ENCODE measurements at places on chromosomes 12 and 14.

DNA sequence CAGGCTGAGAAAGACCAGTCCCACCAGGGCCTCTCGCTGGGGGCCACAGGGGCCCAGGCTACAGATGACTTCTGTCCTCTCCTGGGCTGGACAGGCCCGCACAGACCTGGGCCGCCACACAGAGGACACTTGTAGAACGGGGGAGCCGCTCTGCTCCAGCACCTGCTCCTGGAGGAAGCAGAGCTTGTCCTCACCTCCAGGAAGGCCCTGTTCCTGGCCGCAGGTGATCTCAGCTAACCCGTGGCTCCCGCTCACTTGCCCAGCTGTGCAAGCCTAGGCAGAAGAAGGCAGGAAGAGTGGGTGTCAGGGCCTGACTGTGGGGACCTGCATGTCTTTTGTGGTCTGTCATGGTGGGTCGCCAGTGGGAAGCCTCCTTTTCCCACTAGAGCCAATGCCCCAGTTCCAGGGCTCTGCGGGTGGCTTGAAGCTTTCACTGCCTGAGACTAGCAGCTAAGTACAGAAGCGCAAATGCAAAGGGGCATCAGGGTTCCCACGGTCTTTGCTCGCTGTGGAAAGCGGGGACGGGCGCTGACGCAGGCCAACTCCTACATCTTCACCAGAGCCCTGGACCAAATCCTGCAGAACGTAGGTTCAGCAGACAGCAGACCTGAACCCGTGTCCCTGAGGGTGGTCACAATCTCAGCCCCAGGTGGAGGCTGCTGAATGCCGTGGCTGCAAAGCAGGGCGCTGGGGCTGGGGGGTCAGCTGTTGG lies 8.8 kb upstream of the CEP170B start:
- no peak for DNase-seq

DNA sequence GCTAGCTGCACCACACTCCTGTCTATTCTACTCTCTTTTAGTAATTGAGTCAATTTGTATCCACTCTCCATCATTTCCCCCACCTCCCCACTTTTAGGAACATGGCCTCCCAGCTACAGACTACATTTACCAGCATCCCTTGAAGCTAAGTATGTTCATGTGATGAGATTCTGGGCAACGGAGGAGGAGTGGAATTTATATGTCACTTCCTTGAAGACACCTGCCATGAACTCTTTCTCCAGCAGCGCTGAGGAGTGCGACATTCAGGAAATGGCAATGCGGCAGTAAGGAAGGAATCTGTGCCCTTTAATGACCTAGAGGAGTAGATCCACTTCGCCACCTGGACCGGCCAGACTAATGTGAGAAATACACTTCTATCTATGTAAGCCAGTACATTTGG lies 243.7 kb upstream of the DIO2 start:
- DNase-seq = no peak

- no peak for DNase-seq
These were observed 415.2 kb upstream of the OR4E1 start for GRCh38 chr14:22088614-22089342.

GRCh38 chr12:12899530-12900380 lies 8.4 kb downstream of the GPRC5A start:
- peak; percentile 92 for DNase-seq

DNA sequence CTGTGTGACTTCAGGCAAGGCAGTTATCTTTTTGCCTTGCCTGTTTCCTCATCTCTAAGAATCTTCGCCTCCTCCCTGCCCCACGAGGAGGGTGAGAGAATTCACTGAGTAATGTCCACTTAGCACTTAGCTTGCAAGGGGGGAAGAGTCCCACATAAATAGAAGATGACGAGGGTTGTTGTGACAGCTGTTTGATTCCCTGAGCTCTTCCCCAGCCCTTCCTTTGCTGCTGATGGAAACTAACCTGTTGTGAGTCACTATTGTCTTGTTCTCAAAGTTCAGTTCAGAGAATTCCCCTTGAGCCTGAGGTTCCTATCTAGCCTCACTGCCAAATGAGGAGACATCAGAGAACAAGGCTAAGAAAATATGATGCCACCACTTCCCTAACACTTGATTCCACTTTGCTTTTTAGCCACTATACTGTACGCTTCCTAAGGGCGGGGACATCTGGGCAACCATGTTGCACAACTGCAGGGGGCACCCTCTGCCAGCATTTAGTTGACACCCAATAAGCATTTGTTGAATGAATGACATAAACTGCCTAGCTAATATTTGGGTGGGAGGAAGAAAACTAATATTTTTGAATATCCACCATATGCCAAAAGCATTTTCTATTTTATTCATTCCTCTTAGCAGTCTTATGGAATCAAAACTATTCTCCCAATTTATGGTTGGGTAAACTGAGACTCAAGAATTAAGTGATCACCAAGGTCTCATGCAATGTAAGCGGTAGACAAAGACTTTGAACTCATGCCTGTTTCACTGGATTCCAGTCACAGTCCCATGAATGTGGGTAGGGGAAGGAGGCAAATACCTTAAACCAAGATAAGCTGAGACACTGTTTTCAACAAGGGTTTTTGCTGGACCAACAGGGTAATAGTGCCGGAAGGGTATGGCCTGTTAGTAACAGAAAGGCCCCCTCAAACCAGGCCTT lies 77.6 kb downstream of the ZFP36L1 start:
- DNase-seq = no peak

- no peak for DNase-seq
These were observed 258.4 kb upstream of the SFSWAP start for GRCh38 chr12:131452444-131452860.

GRCh38 chr12:107684029-107684795 lies 1.4 kb upstream of the PWP1 start:
- no peak for DNase-seq

DNA sequence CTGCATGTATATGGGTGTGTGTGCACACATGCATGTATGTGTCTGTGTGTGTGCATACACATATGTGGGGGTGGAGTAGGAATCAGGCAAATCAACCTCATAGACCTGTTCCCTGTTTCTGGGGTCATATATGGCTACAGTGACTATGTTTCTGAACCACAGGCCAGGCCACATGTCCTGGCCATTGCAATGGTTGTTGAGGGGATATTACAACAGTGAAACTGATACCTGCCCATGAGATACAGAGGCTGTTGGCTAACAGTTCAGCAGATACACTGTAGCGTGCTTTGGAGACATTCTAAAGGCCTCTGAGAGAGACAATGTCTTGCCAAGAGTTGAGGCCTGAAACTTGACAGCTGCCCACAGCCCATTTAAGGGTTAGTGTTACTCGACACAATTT lies 47.3 kb upstream of the FOS start:
- no peak for DNase-seq

- DNase-seq = no peak
These were observed 62.7 kb upstream of the FBRSL1 start for GRCh38 chr12:132427174-132427768.

DNA sequence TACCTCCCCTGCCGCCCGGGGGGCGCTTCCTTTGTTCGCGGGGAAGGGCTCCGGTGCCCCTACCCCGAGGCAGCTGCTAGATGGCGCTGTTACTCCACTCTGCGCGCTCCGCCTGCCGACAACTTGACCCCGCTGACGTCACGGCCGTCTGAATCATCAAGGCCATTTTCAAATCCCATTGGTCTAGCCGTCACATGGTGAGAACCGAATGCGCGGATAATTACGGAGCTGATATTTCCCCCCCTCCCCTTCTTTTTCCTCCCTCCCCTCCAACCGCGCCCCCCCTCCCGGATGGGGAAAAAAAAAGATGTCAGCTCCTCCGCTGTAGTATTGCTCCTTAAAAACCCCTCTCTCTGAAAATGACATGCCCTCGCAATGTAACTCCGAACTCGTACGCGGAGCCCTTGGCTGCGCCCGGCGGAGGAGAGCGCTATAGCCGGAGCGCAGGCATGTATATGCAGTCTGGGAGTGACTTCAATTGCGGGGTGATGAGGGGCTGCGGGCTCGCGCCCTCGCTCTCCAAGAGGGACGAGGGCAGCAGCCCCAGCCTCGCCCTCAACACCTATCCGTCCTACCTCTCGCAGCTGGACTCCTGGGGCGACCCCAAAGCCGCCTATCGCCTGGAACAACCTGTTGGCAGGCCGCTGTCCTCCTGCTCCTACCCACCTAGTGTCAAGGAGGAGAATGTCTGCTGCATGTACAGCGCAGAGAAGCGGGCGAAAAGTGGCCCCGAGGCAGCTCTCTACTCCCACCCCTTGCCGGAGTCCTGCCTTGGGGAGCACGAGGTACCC lies at the start of gene HOXC10:
Gene HOXC10 (plus strand): TSS at position 246 of the 791 bp plus-strand sequence. CDS start 114 bp downstream, at position 360.
- peak; percentile 77 for DNase-seq

- DNase-seq = no peak
These were observed 392.5 kb downstream of the GLT1D1 start for GRCh38 chr12:129245769-129246168.

- no peak for DNase-seq
These were observed 16.1 kb upstream of the KRT73 start for GRCh38 chr12:52634266-52635056.

DNA sequence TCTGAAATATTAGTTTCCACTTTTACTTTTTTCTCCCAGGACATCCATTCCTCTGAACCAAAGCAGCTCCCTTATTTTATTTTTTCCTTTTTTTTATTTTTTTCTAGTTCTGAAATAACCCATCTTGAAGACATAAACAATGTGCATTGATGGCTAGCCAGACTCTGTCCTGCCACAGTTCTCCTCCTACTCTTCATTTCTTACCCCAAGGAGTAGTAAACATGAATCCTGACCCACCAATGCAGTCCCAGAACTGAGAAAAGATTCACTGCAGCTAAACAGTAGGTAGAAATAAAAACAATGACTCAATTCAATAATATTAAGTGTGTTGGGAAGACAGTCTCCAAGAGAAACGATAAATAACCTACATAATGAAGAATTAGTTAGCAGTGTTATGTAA lies 65.7 kb upstream of the NOVA1 start:
- no peak for DNase-seq

DNA sequence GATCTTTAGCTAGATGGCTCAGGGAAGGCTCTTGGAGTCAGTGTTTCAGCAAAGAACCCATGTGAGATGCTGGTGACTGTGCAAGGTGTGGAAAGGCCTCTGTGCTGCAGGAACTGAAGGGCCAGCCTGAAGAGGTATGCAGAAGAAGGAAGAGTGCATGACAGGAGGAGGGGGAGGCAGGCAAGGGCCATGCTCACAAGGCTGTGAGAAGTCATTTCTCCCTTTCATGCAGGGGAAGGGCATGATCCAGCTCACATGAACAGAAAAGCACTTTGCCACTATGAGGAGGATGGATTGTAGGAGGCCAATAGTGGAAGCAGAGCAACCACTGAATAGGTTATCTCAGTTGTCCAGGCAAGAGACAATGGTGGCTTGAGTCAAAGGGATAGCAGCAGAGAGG lies 83.7 kb downstream of the SSPN start:
- DNase-seq = no peak

DNA sequence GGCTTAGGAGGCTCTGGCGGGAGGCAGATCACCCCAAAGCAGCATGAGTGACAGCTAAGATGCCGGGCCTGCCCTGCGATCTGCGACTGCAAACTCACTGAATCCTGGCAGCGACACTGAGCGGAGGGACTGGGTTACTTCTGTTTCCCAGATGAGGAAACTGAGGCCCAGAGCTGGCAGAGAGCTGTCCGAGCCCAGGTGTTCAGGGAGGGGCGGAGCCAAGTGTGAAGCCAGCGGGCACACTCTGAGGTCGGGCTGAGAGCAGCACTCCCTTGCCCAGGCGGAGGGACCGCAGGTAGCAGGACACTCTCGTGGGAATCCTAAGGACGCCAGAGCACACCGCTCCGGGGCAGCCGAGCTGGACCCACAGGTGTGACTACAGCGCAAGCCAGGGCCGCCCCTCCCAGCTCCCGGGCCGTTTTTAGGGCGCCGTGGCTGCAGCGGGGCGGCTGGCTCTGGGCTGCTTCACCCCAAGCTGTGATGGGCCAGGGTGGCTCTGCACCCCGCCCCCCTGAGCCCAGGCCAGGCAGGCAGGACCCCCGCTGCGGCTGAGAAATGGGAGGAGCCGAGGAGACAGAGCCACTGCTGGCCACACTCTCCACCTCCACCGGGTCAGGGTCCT lies 27.4 kb downstream of the MMP17 start:
- DNase-seq = no peak

DNA sequence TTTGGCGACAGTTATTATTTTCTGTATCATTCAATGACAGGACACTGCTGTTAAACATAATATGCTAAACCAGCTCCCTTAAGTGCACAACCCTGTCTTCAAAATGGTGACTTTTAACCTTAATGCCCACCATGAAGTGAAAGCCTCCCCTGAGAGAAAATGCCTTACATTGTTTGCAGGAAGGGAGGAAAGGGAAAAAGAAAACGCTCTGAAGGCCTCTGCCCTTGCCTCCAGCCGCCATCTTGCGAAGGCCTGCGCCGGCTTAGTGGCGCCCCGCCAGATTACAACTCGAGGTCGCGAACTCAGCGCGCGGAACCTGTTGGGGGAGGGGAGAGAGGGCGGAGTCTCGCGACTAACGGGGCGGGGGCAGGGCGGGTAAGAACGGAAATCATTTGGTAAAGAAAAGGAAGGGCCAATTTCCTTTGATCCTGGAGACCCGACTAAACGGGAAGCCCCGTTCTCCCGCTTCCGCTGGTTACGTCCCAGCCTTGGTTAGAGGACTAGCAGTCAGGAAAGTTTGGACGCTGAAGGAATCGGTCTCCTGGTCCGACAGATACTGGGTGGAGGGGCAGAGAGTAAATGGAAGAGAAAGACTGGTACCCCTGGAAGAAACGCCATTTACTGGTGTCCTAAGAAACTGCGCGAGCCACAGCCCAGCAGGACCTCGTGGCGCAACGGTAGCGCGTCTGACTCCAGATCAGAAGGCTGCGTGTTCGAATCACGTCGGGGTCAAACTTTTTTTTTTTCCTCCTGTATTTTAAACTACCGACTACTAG lies 11.6 kb upstream of the TMPO start:
- DNase-seq = peak; percentile 86

GRCh38 chr14:100841761-100842403 lies 16.0 kb downstream of the MEG3 start:
- no peak for DNase-seq

DNA sequence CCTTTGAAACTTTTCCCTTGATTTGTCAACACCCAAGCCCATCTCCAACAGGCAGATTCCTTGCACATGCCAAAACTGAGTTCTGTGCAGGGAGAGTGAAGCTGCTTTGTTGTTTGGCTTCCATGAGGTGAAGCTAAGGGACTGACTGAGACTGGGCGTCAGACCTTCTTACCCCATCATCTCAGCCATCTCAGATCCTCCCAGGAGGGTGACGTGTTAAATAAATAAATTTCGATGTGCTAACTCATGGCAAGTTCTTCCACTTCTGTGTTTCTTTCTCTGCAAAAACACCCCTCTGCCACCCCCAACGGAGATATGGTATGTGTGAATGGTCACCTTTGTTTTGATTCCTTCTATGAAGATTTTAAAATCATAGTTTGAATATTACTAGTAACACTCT lies 17.8 kb downstream of the UTP20 start:
- DNase-seq = no peak

GRCh38 chr14:44700184-44700583 lies 193.1 kb upstream of the FSCB start:
- peak; percentile 96 for DNase-seq

GRCh38 chr12:12392413-12392812 lies 35.5 kb downstream of the BORCS5 start:
- no peak for DNase-seq
